ENCODE measurements at places on chromosomes 1 and 21.

DNA sequence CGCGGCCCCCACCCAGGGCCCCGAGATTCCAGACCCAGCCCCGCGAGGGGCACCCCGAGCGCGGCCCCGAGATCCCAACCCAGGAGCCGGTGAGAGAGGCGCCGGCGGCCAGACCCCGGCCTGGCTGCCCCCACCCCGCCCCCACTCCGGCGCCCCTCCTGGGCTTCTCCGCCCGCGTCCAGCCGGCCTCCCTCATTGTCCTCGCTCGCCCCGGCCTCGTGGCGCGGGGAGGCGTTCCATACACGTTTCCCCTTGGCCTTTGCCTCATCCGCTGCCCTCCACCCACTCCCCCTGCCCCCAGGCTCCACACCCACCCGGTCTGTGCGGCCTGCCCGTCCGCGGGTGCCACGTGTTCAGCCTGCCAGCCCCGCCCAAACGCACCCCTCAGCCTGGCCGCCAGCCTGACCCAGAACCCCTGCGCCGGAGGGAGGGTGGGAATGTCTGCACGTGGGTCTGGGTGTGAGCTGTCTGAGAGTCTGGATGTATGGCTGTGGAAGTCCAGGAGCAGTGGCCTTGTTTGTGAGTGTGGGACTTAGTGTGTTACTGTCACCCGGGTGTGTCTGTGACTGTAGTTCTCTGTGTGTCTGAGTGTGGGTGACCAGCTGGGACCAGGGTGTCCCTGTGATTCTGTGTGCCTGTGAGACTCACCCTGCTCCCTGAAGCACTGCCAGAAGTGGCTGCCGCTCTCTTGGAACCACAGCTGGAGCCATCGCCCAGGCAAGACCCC, 681 bp downstream of the B4GALT2 start:
- peak; percentile 48 for DNase-seq

DNA sequence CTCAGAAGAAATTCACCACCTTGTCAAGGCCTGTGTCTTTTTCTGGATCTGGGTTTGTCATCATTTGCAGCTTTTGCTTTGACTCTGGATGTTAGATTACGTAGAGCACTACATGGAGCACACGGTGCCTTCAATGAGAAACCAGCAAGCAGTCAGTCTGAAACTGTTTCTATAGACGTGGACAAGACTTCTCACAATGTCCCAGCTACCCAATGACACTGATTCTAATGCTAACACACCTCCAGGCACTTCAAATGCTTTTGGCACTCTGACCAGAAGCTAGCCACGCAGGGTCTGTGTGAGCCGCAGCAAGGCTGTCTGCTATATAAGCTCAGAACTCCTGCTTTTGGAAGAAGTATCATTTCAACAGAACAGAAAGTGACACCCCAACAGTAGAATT, 38.2 kb downstream of the ITPKB start:
- DNase-seq: no peak

- no peak for DNase-seq
Observed at GRCh38 chr1:98660940-98661543, 479 bp upstream of the SNX7 start.

DNA sequence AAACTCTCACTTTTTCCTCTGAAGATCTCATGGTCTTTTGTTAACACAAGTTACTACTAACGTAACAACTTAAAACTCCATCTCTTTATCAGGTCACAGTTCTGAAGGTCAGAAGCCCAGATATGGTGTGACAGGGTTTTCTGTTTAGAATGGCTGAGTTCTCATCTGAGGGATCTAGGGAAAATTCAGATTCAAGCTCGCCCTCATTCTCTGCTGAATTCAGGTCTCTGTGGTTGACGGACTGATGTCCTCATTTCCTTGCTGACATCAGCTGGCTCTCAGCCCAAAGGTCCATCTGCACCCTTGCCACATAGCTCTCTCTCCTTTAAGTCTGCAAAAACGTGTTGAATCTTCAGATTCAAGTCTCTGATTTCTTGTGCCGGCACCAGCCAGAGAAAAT, 6.1 kb upstream of the NTPCR start:
- no peak for DNase-seq

DNA sequence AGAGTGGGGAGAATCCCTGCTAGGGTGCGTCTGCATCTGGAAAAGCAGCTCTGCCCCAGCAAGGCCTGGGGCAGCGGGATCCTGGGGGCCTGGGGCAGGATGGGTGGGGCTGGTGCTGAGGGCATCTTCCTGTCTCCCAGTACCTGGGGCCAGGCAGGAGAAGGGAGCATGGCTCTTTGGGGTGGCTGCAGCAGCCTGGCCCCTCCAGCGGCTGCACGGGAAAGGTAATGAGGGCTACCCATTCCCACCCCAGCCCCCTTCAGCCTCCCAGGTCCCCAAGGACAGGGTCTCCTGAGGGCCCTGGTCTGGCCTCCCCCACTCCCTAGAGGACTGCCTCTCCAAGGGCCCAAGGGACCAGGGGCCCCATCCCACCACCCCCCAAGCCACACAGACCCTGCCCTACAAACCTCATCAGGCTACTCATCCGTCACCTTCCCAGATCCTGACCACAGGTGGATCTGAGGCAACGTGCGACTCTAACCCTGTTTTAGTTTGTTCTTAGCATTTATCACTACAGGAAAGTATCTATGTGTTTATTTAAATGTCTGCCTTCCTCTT, 910 bp upstream of the ANKRD65 start:
- no peak for DNase-seq

DNA sequence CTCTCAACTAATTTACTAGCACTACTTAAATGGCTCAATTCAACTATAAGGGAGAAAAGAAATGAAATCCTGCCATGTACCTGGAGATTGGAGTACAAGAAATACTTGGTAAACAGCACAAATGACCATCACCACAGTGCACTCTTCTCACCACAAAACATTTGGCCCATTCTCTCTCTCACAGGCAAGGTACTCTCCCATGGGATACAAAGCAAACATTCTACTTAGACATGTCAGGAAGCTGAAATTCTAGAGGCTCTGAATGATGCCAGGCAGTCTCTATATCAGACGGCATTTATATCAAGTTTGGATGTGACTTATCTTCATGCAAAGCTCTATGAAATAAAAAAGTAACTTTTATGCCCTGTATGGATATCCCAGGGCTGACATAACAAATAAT, 72.5 kb downstream of the DPT start:
- DNase-seq: no peak

DNA sequence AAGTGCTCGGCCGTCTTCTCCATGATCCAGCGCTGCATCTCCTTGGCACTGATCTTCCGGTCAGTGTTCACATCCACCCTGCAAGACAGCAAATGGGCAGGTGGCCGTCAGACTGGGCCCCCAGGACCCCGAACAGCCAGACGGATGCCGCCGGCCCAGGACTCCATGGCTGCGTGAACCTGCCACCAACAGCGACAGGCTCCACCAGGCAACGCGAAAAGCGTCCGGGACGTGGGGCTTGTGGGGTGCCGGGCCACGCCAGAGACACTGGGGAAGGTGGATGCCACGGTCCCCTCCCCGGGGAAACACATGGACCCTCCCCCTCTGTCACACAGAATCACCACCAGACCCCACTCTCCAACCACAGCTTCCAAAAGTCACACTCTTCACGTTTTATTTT, 7.9 kb downstream of the SDF4 start:
- no peak for DNase-seq

DNA sequence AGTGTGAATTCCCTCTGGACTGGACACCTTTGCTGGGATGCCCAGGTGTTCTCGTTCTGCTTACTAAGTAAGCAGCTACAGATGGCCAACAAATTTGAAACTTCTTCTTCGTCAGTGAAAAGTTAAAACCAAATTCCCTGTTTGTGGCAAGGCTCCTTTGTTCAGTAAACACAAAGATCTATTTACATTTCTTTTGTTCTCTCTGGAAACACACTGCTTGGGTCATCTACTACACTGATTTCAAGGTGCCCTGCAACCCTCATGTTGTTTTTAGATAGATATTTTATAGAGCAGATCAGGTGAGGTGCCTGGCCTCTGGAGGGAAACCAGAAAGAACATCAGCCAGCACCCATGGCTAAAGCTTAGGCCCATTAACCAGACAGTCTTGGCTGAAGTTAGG, 157.2 kb upstream of the UBE2U start:
- DNase-seq: no peak

DNA sequence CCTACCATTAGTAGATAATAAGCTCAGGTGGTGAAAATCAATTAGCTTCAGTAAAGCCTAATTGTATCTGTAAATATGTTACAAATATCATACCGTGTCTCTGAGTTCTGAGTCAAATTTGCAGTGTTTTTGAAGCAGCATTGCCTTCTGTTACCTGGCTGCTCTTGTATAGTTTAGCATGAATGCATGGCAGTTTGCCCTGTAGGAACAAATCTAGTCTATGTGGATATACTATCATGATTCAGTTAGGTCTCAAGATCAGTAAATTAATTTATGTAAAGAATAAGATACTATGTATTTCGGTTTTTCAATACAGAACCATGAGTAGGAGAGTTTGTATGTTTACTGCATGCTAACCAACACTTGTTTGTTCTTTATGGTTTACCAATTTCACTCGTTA, 240.6 kb upstream of the C1orf105 start:
- no peak for DNase-seq

DNA sequence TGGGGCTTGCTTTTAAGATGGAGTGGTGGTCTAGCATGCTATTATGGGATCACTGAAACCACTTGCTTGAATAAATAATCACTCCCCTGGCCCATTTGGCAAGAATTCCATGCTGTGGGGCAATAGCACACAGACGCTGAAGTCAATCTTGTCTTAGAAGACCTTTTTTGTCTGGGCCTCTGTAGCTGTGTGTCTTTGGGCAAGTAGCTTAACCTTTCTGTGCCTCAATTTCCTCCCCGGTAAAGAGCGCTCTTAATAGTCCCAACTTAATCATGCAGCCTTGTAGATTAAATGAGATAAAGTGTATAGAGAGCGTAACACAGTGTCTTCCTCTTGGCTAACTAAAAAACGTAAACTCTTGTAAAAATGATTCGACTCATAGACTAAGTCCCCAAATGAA, 125.4 kb upstream of the IGSF21 start:
- no peak for DNase-seq

- no peak for DNase-seq
Observed at GRCh38 chr1:172991674-172992400, 58.9 kb downstream of the TNFSF18 start.

DNA sequence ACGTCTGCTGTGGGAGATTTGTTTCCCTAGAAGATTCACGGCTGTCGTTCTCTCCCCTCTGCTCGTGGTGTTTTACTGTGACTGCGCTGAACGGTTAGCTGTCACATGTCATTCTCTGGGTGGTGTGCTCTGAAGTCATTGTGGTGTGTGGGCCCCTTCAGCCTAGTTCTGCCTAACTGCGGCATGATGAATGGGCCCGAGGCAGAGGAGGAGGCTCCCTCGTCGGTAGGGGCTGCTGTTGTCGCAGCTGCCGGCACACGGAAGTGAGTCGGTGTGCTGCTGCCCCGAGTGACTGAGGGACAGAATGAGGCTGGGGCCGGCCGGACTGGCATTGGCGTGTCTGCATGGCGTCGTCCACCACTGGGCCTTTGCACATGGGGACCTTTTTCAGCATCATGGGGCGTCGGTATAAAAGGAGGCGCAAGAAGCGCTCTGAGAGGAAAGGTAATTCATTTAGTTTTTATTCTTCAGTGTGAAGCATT, 77.9 kb downstream of the ADARB1 start:
- DNase-seq: peak; percentile 80

GRCh38 chr1:109640285-109640865, 15.5 kb upstream of the GSTM4 start:
- DNase-seq: peak; percentile 95

DNA sequence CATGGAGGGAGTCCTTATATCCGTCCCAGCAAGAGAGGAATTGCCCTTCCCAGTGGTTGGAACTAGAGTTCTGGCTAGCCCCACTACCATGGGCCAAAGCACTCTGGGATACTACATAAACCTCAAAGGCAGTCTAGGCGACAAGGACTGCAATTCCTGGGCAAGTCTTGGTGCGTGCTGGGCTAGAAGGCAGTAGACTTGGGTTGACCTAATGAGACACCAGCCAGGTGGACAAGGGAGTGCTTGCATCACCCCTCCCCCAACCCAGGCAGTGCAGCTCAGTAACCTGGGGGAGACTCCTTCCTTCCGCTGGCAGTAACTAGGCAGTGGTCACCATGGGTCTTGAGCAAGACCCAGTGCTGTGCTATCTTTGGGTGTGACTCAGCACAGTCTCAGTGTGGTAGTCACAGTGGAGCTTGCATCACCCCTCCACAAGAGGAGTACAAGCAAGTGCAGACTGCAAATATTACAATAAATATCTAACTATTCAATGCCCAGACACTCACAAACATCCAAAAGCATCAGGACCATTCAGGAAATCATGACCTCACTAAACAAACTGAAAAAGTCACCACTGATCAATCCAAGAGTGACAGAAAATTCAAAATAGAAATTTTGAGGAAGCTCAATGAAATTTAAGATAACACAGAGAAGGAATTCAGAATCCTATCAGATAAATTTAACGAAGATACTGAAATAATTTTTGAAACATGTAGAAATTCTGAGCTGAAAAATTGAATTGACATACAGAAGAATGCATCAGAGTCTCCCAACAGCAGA, 84.7 kb upstream of the LYPLAL1 start:
- DNase-seq: no peak

- no peak for DNase-seq
Observed at GRCh38 chr21:40466893-40467483, 380.0 kb downstream of the DSCAM start.

GRCh38 chr21:46503922-46504550, 45.3 kb downstream of the DIP2A start:
- DNase-seq: no peak

DNA sequence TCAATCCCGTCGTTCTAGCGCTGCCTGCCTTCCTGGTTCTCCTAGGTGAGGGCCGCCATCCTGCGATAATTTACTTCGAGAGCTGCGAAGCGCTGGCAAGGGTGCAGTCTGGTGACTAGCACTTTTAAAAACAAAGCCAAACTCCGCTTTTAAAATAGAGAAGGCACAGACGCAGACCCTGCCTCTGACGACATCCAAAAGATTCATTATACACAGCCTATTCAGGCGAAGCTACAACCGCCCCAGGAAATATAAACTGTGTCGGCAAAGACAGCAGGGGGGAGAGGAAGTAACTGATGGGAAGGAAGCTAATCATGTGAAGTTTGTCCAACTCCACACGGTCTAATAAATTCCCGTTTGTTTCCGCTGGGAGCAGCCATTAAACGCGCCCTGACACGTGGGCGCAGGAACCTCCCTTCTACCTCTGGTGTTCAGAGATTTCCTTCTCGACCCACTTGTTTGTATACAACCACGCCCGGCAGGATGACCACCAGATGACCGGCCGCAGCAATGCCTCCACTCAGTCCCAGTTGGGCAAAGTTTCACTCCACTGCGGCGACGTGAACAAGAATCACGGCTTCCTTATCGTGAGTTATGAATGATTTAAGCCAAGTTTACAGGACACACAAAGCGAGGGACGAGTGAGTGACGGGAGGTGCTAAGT, 1.3 kb downstream of the GNG12 start:
- DNase-seq: no peak

GRCh38 chr1:17572264-17572985, 32.9 kb downstream of the ARHGEF10L start:
- no peak for DNase-seq

- no peak for DNase-seq
Observed at GRCh38 chr1:18882486-18882885, 19.9 kb downstream of the ALDH4A1 start.

- no peak for DNase-seq
Observed at GRCh38 chr1:244241438-244241837, 190.4 kb downstream of the ZBTB18 start.

GRCh38 chr1:208807446-208808127, 563.4 kb upstream of the PLXNA2 start:
- no peak for DNase-seq

GRCh38 chr1:199700551-199700950, 327.0 kb upstream of the NR5A2 start:
- no peak for DNase-seq

All from activated naive CD4-positive, alpha-beta T cell treated with anti-CD3 and anti-CD28 coated beads, Interleukin-2, amount 10 ng/mL, durations not matched to agents 7 days and 5 days (primary cell).